ENCODE measurements at places on chromosomes 12 and 14.

- DNase-seq, result peak; percentile 23
These were observed 208.7 kb downstream of the KITLG start for GRCh38 chr12:88371416-88372183.

GRCh38 chr12:19546027-19546426, 106.7 kb downstream of the AEBP2 start:
- DNase-seq, result no peak

- DNase-seq, result peak; percentile 52
These were observed 54.5 kb upstream of the HECTD1 start for GRCh38 chr14:31261859-31262731.

DNA sequence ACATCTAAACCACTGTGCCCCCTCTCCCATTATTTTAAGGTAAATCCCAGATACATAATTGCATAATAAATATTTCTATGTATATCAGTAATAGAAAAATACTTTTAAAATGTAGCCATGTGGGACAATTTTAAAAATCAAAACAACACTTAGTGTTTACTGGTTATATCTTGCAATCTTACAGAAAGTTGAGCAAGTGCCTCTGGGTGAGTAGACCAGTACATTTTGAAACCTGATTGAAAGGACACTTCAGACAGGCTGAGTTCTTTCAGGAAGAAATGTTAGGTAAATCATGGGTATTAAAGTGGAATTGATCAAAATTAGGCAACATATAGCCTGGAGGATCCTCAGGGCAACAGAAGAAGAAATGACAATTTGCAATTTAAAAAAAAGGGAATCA, 7.2 kb downstream of the SLC38A4 start:
- DNase-seq, result no peak

- DNase-seq, result no peak
These were observed 8.1 kb downstream of the GAPDH start for GRCh38 chr12:6542209-6543009.

- no peak for DNase-seq
These were observed 191.7 kb downstream of the ALG10 start for GRCh38 chr12:34214011-34214410.

DNA sequence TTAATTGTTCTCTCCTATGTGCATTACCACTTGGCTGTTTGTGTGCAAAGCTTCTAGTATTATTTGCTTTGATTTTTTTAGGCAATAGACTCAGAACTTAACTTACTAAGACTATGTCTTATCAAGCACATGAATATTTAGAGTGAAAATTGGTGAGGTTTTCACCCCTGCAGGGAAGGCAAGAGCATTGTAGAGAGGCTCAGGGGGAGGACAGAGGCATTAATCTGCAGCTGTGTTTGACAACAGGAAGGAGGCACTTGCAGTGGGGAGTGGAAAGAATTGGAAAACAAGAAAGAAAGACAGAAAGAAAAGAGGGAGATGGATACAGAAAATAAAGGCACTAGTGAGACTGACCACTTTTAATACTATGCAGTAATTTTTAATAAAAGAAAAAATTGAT, 431.6 kb downstream of the PDZRN4 start:
- no peak for DNase-seq

DNA sequence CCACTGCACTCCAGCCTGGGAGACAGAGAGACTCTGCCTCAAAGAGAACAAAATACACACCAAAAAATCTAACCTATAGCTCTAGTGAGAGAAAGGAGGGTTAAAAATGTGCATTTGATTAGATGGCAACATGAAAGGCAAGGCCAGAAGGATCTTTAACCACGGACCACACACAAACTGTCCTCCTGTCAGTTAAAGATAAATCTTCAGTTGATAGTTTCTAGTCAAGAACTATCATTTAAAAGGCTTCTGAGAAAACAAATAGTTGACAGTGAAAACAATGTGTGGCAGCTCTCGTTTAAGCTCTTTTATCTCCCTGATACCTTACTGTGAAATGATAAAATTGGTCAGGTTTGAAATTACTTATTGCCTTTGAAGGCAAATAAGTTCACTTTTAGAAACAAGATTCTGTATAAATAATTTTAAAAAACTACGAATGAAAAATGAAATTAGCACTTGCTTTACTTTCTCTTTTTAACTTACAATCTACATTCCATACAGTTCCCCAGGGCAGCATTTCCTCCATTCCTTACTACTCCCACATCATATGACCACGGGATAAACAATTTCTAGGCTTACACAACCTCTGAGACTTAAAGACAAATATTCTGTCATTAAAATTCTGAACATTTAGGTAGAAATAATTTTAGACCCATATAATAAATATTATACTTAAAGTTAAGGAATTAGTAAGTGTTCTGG, 71.4 kb upstream of the GNPNAT1 start:
- peak; percentile 62 for DNase-seq

DNA sequence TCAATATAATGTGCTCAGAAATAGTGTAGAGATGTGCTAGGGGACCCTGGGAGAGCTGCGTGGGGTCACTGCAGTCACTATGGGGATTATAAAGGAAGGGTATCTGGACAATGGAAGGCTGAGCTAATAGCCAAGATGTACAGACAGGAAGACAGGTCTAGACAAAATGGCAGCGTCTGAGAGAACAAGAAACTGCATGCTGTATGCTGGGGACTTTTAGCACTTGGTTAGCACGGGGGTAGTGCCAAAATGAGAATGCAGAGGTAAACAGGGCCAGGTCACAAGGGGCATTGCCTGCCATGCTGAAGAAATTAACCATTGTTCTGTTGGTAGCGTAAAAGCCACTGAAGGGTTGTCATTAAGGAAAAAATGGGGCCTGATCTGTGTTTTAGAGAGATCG, 308.2 kb downstream of the EMP1 start:
- DNase-seq, result no peak

DNA sequence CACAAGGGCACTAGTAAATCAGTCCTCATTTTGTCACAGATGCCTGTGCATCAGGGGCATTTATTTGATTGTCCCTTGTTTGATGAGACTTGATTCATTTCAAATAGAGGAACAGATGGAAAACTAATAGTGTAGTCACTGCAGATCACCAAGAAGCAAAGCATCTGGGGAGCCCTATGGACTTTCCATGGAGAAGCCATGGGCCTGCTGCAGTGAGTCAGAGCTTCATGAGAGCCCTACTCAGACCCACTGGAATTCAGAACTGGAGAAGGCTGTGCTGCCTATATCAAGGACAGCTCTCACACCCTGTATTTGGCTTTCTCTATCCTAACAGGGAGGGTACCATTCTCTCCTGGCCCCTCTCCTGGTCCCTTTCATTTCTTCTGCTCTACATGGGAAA, 126.2 kb downstream of the GRIP1 start:
- no peak for DNase-seq

- no peak for DNase-seq
These were observed 1.5 kb downstream of the RDH5 start for GRCh38 chr12:55721601-55722213.

DNA sequence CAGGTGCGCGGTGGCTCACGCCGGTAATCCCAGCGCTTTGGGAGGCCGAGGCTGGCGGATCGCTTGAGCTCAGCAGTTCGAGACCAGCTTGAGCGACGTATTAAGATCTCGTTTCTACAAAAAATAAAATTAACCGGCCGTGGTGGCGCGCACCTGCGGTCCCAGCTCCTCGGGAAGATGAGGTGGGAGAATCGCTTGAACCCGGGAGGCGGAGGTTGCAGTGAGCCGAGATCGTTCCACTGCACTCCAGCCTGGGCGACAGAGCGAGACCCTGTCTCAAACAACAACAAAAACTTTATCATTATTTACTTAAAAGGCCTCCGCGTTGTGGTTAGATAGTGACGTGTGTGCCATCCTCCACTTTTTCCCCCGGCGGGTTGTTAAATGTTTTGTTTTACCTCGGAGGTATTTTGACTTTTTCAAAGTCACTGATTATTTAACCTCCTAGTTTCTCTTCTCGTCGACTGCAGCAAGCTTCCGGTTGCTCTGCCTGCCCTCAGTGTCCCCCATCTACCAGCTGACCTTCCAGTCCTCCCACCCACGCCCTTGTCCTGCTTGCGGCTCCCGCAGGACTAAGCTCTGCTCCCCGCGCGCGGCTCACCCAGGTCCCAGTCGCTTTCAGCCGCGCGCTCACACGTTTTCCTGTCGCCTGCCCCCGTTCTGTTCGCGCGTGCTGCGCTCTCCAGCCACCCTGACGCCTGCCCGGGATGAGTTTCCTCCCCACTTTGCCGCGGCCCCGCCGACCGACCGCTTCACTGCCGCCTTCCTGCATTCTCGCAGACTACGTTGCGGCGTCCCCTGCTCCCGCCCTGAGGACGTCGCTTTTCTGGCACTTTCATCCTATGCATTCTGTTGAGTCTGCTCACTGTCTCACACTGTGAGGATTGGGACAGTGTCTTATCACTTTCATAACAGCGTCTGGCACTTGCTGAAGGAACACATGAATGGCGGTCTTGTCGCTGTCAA, 1.2 kb upstream of the SCAF11 start:
- peak; percentile 59 for DNase-seq

- peak; percentile 16 for DNase-seq
These were observed 267.4 kb upstream of the PELI2 start for GRCh38 chr14:55850825-55851241.

Measured in astrocyte of the spinal cord (primary cell).